ENCODE measurements at places on chromosomes 4 and X.

DNA sequence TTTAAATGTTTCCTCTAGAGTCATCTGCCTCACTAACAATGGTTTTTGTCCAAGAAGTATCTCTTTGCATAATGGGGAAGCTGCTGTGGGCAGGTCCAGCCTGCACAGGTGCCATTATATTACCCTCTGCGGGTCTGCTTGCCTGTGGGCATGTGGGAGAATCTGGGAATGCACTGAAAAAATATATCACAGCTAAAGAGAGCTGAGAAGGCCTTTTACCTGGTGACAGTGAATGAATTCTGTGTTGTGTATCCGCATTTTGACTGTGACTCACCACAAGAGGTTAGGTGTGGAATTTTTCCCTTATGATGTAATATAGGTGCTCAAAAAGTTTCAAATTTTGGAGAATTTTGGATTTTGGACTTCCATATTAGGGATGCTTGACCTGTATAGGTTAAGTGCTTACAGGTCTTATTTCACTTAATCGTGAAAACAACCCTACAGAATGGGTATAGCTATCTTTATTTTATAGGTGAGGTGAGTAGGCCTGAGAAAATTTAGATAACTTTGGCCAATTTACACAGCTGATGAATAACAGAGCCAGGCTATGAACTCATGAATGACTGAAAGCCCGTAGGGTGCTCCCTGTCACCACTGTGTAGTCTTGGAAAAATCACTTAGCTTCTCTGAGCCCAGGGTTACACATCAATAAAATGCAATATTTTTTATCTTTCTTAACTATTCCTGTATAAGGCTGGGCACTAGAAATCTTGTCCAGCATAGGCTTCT lies 198.0 kb upstream of the EPHA5 start:
- DNase-seq = no peak

DNA sequence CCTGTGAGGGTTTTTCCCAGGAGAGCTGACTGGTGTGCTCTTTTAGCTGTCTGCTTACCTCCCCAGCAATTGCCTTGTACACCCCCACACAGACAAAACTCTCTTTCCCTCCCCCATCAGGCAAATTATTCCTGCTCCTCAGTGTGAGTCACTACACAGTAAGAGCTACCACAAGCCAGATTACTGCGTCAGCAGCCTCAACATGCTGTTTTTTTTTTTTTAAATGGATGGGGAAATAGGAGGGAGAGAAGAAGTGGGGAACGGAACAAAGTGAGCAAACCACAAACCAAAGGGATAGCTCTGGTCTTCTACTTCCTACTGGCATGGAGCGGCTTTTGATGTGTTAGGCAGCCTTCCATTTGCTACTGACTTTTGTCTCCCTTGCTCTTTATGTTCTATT lies 107.5 kb upstream of the ACSL4 start:
- no peak for DNase-seq

DNA sequence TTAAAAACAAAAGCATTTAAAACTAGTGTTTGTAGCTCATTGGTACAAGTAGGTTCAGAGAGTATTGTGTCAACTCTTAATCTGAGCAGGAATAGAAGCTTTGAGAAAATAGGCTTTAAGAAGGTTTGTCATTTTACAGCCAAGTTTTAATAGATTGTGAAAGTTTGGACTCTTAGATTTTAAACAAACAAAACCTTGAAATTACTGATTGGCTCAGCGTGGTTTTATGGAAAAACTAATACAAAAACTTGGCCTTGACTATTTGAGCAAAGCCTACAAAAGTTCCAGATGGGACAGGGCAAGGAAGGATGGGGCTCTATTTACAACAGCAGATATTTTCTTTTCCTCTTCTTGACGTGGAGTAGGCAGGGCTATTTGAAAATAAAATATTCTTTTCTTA lies 16.5 kb downstream of the ZFX start:
- no peak for DNase-seq

DNA sequence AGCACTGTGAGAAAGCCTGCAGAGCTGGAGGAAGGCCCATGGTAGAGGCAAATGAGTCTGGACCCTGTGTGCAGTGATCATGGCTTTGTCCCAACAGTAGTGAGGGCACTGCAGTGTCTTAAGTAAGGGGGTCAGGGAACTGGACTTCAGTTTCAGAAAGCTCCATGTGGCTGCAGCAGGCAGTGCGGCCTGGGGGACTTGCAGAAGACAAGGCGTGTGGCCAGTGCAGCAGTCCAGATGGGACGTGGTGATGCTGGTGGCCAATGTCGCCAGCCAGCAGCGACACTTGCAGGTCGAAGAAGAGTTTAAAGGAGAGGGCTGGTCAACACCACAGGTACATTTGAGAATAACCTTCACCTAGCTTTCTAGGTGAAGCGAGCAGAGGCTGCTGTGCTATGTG lies 113.4 kb downstream of the ZNF827 start:
- no peak for DNase-seq

DNA sequence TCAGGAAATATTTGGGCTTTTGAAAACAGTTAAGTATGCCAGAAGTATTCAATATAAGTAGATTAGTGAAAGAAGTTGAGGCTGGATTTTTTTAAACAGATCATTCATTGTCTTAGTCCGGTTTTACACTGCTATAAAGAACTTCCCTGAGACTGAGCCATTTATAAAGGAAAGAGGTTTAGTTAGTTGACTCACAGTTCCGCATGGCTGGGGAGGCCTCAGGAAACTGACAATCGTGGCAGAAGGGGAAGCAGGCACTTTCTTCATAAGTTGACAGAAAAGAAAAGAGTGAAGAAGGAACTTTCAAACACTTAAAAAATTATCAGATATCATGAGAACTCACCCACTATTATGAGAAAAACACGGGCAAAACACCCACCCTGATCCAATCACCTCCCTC lies 31.1 kb upstream of the CYLC1 start:
- DNase-seq = no peak

GRCh38 chr4:139942241-139942640 lies 211.7 kb downstream of the MAML3 start:
- DNase-seq = no peak

GRCh38 chr4:123986268-123986798 lies 589.7 kb downstream of the SPRY1 start:
- no peak for DNase-seq

GRCh38 chrX:15150586-15150985 lies 119.3 kb downstream of the ASB9 start:
- no peak for DNase-seq

GRCh38 chr4:64205376-64205775 lies 203.9 kb downstream of the TECRL start:
- DNase-seq = no peak

- no peak for DNase-seq
These were observed 10.2 kb downstream of the CD40LG start for GRCh38 chrX:136658151-136658550.

DNA sequence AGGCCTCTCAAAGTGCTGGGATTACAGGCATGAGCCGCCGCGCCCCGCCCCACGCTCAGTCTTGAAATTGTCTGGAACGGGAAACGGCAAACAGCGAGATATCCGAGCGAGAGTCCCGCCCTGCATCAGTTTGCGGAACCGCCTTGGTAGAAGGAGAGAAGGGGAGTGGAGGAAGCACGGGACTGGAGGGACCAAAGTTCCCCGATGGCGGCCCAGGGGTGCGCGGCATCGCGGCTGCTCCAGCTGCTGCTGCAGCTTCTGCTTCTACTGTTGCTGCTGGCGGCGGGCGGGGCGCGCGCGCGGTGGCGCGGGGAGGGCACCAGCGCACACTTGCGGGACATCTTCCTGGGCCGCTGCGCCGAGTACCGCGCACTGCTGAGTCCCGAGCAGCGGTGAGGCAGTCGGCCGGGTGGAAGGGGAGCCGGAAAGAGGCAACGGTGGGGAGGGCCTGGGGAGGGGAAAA lies at the start of gene BST1:
TSS of gene BST1 (plus strand) at position 125 of the 463 bp plus-strand sequence. CDS start at position 205, 80 bp downstream.
- DNase-seq = peak; percentile 76

DNA sequence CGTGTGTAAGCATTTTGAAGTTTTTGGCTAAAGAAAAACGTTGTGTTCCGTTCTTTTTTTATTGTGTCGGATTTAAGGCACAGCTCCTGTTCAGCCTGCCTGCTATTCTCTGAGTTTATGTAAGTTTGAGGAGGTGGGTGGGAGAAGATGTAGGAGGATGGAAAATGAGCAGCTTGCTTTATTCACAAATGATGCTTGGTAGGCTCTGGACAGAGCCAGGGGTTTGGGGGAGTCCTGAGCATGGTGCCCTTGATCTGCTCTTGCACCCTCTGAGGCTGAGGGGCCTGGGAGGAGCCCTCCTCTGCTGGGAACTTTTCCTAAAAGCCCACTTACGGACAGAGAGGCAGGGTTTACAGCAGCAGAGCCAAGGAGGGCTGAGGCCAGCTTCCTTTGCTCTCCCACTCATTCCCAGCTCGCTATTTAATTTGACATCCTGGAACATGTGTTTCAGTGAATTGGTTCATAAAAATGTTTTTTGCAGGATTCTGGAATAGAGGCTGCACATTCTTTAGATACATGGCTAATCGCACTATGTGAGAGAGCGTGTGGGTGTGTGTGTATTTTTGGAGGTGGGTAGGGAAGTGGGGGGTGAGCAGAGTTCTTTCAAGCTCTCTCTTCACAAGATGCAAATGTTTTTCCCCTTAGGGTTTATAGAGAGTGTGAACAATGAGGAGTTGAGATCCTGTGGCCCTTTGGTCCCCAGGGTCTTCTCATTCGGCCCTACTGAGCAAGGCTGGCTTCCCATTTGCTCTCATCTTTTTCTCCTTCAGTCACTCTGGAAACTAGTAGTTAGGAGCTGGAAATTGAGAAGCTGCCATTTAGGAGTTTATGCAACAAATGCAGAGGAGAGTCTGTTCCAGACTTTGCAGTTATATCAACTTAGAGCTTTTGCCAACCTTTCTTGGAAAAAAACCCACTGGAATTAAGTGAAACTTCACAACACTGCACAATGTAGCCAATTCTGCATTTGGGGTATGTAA lies 32.1 kb downstream of the TMEM131L start:
- peak; percentile 69 for DNase-seq

DNA sequence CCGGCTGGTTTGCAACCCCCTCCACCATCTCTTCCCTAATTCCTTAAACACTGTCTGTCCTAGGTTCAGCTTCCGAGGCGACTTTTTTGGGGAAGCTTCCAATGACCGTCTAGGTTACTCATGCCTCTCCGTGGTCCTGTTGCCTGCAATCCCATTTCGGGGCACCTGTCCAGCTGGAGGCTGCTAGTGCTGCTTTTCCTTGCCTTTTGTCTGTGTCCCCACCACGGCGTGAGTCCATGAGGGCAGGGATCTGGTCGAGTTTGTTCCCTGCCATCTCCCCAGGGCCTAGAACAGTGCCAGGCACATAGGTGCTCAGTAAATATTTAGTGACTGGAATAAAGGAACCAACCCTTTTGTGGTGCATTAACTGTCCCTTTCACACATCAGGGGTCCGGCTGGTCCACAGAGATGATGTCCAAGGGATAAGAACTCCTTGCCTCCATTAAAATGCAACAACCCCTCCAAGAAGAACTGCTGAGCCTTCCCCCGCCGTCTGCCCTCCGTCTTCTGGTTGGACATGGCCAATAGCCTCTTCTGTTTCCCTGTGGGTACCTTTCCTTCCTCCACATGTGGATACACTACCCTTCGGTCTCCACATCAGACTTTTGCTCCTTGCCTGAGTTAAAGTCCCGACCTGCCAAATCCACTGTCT lies 5.7 kb upstream of the SORCS2 start:
- DNase-seq = no peak

DNA sequence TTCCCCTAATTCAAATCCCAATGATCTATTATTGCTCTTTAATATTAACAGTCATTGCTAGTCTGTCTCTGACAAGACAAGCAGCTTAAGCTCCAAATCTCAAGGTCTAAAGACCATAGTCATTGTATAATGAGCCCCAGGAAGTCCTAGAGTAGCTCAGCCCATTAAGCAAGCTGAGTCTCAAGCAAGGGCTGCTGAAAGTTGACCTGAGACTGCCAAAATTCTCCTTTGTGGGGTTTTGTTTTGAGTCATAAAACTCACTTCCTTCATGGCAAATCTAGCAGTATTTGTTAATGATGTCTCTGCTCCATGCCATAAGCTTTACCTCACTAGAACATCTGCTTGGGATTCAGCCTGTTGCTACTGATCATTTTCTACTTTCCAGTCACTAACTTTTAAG lies 313.2 kb downstream of the ANTXR2 start:
- no peak for DNase-seq

GRCh38 chr4:74118600-74119338 lies 19.8 kb upstream of the CXCL2 start:
- no peak for DNase-seq

DNA sequence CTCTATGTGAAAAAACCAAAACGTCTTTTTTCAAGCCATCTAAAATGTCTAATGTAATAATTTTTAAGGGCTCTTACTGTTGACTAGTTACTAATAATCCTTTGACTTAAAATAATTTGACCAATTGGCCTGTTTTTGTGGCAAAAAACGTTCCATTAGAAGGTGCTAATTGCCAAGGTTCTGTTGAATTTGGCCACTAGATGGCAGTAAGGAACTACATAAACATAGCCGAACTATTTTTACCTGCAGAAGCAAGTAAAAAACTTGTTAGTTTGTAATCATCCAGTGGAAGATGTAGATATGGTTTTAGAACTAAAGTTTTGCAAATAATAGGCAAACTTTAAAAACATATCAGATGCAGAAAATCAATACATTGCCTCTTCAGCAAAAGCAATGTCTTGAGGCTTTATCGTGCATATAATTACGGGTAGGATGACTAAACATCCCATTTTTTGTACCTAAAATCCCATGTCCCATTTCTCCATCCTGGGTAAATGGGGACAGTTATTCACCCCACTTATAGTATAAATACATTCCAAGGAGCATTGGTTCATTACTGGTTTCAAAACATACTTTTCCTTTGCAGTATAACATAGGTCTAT lies 57.6 kb downstream of the PROM1 start:
- peak; percentile 52 for DNase-seq

DNA sequence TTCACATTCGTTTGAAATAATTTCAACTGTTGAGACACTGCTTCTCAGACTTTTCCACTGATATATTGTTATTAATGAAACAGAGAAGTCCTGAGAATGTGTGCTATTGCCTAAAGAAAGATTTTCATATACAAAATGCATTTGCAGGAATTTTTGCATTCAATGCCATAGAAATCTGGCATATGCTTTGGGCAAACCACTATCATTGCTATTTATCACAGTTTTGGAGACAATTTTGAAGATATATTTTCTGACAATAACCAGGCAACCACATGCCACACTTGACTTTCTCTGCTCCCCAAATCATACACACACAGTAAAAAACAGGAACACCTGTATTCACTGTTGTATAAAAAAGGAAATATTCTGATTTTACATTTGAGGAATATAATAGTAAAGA lies 1303.7 kb upstream of the IGFBP7 start:
- DNase-seq = no peak

DNA sequence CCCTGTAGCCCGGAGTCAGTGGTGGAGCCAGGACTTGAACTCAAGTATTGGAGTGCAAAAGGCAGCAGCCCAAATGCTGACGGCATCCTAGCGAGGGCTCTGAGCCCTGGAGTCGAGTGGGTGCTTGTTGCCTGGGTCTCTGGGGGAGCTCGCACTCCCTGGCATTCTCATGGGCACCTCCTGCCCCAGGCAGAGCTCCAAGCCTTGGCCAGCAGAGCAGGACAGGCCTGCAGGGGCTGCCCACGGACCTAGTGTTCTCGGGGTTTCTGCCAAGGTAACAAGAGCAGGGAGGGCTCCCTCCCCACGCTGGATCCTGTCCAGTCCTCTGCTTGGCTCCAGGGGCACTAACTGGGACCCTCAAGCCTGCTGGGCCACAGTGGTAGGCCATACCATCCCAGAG lies 17.6 kb upstream of the WFS1 start:
- DNase-seq = no peak

- no peak for DNase-seq
These were observed 75.5 kb downstream of the ING2 start for GRCh38 chr4:183580370-183580769.
